Cerebellum (tissue), 4 donors: ENCODE measurements at places on chromosomes 3 and 15.

DNA sequence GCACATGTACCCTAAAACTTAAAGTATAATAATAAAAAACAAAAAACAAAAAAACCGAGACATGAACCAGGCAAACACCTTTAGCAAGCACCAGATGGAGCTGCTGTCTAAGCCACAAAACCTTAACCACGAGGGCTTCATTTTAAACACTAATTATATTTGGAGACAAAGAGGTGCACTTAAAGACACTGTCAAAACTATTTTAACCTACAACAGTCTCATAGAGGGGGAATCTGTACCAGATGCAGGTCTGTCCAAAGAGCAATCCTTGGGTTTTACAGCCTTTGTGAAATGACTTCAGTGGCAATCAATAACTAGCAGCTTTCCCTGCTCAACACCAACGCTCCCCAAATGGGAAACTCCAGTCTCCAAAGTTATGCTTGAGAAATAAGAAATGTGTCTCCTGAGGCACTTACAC, 115.7 kb upstream of the TSPAN3 start:
- peak; percentile 30 for DNase-seq

DNA sequence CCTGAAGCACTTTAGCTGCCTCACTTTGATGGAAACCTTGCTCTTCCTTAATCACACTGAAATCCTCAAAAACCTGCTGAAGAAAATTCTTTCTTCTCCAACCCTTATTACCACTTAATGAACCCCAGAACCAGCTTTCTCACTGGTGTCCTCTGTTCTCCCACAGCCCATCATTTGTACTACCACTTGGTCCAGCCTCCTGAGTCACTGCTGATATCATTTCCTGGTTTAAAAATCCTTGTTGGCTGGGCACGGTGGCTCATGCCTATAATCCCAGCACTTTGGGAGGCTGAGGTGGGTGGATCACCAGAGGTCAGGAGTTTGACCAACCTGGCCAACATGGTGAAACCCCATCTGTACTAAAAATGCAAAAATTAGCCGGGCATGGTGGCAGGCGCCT, 418.6 kb upstream of the KCNMB2 start:
- DNase-seq: no peak

DNA sequence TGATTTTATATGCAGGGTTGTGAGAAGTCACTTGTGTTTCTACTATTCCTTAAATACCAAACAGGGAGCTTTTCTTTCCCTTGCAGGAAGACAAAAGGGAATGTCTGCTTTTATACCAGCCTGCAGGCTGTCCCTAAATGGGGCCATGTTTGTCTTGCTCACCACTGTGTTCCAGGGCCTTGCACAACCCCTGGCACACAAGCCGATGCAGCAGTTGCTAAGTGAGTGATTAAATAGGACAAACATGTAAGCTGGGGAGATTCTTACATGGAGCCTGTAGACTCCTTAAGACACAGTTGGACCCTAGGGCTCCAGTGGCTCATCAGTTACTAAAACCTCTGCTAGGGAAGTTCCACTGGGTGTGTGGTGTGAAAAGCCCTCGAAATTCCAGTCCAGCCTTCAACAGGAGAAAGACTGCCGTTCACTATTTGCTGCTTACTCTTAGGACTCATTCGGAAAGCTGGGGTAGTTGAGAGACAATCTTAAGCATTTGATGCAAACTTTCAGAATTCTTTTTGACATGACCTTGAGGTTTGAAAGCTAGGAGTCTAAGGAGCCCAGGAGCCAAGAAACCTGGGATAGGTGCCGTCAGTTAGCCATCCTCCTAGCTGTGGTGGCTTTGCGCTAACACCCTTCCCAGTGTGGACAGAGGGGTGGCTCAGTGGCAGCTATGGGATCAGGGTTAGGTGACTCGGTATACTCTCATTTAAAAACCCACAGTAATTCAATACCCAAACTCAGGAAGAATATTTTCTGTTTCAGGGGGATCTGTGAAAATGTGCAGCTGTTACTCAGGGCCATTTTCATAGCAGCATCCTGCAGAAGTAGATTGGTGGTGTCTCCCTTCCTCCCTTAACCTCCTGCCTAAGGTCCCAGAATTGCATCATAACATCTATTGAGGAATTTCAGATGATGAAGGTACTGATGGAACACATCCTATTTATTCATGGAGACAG, 39.1 kb downstream of the SYNM start:
- no peak for DNase-seq

DNA sequence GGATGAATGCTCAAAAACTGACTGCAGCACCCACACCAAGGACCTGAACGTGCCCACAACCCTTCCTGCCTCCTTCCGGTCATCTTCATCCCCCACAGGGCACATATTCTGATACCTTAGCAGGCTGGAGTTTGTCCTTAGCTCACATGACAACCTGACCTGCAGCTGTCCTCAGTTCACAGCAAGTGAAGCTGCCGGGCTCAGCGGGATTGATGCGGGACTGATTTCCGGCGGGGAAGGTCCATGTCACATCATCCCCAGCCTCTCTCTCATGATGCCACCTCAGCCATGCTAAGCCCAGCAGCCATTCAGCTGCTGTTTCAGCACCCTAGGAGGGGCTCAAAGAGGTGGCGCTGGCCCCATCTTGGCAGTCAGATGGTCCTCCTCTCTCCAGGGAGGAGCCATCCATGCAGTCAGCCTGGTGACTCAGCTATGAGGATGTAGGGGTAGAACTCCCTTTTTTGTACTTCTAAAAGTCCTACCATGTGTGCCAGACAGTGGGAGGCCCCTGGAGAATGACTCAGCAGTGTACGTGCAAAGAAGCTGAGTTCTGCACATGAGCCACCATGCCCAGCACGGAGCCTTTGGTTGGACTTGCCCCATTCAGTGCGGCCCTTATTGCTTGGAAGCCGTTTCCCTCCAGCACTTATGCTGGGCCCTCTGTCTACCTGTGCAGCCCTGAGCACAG, 9.5 kb downstream of the CA12 start:
- DNase-seq: no peak

- no peak for DNase-seq
Observed at GRCh38 chr15:38163658-38164057, 89.0 kb upstream of the SPRED1 start.

GRCh38 chr15:94327356-94327936, 96.1 kb downstream of the MCTP2 start:
- no peak for DNase-seq

- no peak for DNase-seq
Observed at GRCh38 chr3:64627471-64628321, 60.1 kb downstream of the ADAMTS9 start.

DNA sequence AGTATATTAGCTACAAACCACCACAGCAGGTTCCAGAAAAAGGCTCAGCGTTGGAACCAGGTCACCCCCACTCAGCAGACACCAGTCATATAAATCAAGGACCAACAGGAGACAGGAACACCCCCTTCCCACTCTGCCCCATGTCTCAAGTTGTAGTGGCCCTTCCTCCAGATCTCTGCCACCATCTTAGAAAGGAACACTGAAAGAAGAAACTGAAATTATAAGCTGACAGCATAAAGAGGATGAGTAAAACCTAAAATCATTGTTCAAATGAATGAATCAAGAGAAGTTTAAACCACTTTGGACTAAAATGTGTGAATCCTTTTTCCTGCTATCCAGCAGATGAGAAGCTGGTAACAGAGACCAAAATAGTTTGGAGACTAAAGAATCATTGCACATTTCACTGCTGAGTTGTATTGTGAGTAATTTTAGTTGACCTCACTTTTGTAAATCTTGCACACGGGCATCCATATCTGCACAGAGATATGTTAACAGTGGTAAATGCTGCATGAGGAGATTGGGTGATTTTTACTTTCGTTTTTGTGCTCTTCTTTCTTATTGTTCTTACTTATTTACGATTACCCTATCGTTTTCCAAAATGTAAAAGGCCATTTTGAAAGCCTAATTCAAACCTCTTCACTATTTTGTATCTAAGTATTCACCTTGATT, 19.8 kb downstream of the CCR3 start:
- no peak for DNase-seq

GRCh38 chr3:173109143-173109542, 31.9 kb downstream of the SPATA16 start:
- DNase-seq: no peak

DNA sequence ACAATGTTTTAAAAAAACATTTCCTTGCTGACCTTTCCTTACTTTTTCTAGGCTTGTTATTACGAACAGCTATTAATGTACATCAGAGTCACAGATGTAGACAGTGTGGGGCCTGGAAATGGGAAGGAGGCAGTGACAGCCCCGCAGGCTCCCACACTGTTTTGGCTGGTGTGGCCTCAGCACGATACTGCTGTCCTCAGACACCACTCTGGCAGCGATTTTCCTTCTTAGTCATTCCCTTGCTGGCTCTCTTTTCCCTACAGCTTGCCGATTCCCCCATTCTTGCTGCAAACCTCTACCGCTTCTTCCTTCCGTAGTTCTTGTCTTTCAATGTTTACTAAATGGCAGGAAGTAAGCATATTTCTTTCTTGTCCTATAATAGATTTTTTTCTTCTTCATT, 113.1 kb downstream of the ABI3BP start:
- DNase-seq: peak; percentile 5

- no peak for DNase-seq
Observed at GRCh38 chr3:13569641-13570390, 20.9 kb downstream of the FBLN2 start.

- no peak for DNase-seq
Observed at GRCh38 chr3:160598865-160599264, 33.5 kb upstream of the KPNA4 start.

GRCh38 chr15:39290711-39291435, 290.0 kb upstream of the THBS1 start:
- no peak for DNase-seq

DNA sequence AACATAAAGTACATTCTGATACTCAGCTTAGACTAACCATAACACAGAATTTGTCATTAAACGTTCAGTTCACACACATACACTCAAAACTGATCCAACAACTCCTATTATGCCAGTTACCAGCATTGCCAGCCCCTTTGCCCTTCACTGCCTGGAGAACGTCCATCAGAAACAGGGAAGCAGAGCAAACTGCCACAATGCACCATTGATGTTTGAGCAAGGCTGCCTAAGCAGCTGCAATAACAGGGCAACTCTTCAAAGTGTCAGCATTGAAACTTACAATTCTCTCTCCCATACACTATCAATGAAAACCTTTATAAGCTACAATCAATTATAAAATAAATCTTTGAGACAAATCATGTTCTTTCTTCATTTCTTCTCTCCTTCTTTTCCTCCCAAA, 85.1 kb downstream of the ZBTB20 start:
- DNase-seq: peak; percentile 2

DNA sequence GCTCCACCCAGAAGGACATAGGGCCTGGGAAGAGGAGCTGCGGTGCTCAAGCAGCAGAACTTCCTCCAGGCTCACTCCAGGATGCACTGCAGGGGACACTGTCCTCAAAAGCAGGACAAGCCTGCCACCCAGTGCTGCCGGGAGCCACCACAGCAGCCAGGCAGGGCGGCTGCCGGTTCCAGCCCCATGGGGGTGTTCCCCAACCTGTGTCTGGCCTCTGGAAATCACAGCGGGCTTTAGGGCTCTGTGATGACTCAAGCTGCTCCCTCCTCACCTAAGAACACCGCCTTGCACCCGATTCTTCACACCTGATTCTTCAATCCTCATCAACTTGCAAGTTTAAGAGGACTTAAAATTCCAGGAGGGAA, 71.9 kb upstream of the SLC6A11 start:
- no peak for DNase-seq

- no peak for DNase-seq
Observed at GRCh38 chr3:23894254-23895061, 22.3 kb downstream of the NKIRAS1 start.

DNA sequence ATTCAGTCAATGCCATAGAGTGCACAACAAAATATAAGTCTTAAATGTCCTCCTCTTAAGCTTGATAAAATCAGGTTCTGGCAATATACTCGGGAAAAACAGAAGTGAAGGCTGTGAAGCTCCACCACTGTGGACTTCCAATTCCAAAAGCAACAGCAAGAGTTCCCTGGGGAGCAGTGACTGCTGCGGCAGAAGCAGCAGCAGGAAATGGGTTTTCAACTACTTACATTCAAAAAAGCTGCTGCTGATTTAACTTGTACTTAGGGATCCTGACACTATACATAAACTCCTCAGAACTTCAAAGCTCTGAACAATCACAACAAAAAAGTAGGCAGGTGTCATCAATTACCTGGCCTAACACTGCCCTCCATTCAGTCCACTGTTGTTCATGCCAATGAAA, 4.7 kb downstream of the CEP152 start:
- DNase-seq: no peak

GRCh38 chr3:193791041-193792032, 198.3 kb downstream of the OPA1 start:
- DNase-seq: no peak

DNA sequence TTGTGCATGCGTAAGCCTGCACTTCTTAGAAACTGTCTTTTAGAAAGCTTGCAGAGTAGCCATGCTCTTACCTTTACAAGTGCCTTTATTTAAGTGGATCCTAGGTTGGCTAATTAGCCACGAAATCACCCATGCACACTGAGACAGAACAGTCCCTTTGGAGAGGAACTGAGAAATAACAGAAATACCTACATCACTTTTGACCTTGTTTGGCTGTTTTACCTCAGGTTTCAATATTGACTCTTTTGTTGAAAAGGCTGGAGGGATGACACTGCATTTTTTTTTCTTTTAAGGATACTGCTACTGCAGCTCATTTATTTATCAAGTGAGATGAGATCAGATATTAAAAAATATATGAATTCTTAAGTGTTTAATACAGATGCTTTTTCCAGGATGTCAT, 155.6 kb upstream of the GOLIM4 start:
- no peak for DNase-seq

GRCh38 chr3:42023380-42023779, 61.5 kb upstream of the ULK4 start:
- no peak for DNase-seq

DNA sequence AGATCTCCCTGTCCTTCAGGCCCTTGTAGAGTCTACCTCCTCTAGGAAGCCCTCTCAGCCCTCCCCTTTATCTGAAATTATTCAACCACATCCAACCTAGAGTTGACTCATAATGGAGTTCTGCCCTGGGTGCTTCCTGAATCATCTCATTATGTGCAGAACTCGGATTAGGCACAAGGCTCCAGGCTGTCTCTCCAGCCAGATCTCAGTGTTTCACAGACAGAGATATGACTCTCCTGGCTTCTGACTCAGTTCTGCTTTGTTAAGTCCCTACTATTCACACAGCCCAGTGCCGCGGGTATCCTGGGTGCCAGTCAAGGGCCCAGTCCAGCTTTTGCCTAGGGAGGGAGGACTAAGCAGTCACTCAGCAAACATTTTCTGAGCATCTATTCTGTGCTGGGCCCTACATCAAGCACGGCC, 9.3 kb downstream of the STRA6 start:
- no peak for DNase-seq
